ENCODE measurements at places on chromosomes 16 and 17.
A peak's percentile ranks its signal among the peaks of the same experiment; 100 is the strongest.

- no peak for DNase-seq
Measured at GRCh38 chr16:25177831-25178688, 38.7 kb upstream of the AQP8 start.

DNA sequence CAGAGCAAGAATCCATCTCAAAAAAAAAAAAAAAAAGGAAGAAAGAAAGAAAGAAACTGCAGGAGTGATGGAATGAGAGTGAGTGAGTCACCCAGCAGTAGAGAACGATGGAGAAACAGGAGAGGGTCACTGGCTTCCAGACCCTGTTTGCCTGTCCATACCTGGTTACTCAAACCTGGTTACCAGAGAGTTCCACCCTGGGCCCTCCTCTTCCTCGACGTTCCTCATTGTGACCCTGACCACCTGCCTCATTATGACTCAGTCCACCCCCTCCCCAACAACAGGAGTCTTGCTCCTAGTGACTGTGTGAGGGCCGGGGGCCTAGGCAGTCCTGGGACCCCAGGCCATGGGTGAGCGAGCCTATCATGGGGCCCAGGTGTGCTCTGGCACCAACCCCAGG, at the start of gene SPEM3:
SPEM3 (plus strand) TSS at position 301 of the 400 bp plus-strand sequence; CDS start at position 347, 46 bp downstream.
- DNase-seq, result no peak

DNA sequence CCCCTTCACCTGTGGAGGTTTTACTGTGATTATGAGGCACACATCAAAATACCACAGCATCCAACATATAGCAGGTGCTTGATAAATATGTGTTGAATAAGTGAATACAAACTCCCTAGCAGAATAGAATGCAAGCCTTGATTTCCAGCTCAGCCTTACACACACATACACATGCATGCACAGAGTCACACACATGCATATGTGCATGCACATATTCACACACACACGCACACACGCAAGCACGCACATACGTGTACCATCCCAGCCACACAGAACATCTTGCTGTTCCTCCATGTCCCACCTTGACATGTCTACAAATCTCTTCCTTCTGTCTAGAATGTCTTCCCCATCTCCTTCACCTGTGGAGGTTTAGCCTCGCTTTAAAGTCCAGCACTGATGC, 160.1 kb downstream of the GRIN2A start:
- DNase-seq, result no peak

- no peak for DNase-seq
Measured at GRCh38 chr16:28923652-28924398, 1.2 kb downstream of the RABEP2 start.

- DNase-seq, result no peak
Measured at GRCh38 chr16:86949116-86949515, 368.1 kb downstream of the C16orf95 start.

DNA sequence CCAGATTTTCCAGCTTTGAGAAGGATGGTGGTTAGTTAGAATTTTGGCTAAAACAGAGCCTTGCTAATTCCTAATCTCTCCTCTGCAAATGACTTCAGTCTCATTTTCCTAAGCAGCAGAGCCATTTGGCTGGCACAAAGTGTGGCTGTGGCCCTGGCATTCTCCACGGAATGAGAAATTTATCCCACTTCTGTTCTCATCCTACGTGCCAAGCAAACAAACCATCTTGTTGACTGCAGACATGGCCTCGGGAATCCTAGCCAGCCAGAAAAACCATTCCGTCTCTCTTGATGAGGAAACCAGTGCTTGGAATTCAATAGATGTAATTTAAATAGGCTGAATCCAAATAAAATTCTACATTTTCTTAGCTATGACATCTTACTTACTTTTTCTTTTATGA, 34.1 kb upstream of the ELAC2 start:
- DNase-seq, result no peak

GRCh38 chr16:59220011-59220410, 485.9 kb upstream of the GOT2 start:
- no peak for DNase-seq

DNA sequence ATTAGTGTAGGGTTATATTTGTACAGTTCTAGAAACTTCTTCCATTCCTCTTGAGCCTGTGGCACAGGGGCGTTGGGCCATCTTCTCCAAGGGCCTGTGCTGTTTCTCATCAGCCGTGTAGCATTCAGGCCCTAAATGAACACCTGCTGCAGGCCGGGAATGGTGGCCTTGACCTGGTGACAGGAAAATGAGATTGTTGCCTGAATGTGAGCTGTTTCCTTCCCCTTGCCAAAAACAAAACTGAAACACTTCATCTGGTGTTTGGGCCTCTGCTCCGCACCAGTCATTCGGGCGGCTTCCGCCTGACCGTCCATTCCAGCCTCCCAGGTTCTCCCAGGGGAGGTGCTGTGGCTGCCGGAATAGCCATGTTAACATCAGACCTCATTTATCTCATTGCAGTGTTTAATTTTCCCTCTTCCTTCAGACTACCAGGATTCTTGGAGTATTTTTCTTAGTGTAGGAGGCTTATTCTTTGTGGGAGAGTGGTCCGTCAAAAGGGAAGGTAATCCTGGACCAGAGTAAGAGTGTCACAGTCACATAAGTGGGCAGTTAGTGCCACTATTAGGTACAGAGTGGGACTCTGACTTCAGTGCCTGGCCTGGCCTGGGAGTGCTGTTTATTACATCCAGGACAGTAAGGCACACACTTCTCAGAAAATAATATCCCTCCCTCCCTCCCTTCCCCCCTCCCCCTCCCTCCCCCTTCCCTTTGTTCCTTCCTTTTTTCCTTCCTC, 61.9 kb downstream of the WWP2 start:
- peak; percentile 20 for DNase-seq

DNA sequence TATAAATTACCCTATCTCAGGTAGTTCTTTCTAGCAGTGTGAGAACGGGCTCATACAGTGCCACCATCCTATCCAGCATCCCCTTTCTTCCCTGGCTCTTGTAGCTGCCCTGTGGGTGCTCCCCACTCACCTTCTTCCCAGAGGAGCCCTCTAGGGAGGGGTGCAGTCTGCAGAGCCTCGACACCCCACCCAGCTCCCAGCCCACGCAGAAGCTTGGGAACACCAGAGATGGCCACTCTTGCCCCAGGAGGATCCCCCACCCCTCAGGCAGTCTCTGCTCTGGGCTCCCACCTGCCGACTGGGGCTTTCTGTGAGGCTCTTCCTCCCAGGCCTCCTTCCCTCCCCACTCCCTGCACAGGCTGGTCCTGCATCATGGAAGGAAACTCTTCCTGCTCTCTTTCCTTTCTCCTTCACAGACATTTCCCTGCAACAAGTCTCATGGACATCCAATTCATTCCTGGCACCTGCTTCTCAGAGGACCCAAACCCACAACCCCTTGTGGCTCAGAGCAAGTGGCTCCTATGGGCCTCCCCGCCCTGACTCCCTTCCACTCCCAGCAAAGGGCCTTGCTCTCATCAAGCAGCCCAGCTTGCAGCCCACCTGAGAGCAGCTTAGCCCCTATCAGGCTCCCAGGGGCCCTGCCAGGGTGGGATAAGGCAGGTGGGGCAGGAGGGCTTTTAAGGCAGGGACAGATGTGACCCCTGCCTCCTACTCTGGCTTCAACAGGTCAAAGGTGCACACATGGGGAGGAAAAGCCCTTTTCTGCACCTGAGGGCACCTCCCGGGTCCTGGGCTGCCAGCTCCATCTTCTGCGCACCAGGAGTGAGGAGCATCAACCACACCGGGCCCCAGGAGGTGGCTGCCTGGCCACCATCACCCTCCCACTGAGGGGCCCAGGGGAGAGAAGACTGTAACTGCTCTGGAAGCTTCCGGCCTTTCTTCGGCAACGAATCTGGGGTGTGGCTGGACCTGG, 263.8 kb upstream of the TNRC6C start:
- DNase-seq, result no peak

- DNase-seq, result peak; percentile 83
Measured at GRCh38 chr17:47188876-47189731, at the start of gene CDC27. TSS of gene CDC27 (minus strand) at chr17:47189295. CDS start at chr17:47189172, 123 bp downstream.

GRCh38 chr17:40218006-40218739, 931 bp upstream of the WIPF2 start:
- DNase-seq, result no peak

- peak; percentile 35 for DNase-seq
Measured at GRCh38 chr16:81522108-81522701, 77.6 kb downstream of the CMIP start.

- DNase-seq, result no peak
Measured at GRCh38 chr16:67766291-67766690, 40.1 kb downstream of the RANBP10 start.

GRCh38 chr16:56686758-56687157, 4.5 kb downstream of the MT1X start:
- DNase-seq, result no peak

GRCh38 chr16:8776129-8776584, 21.3 kb downstream of the TMEM186 start:
- no peak for DNase-seq

- no peak for DNase-seq
Measured at GRCh38 chr17:63822537-63822936, 4.7 kb upstream of the PSMC5 start.

- no peak for DNase-seq
Measured at GRCh38 chr16:79821911-79822310, 221.4 kb upstream of the MAF start.

DNA sequence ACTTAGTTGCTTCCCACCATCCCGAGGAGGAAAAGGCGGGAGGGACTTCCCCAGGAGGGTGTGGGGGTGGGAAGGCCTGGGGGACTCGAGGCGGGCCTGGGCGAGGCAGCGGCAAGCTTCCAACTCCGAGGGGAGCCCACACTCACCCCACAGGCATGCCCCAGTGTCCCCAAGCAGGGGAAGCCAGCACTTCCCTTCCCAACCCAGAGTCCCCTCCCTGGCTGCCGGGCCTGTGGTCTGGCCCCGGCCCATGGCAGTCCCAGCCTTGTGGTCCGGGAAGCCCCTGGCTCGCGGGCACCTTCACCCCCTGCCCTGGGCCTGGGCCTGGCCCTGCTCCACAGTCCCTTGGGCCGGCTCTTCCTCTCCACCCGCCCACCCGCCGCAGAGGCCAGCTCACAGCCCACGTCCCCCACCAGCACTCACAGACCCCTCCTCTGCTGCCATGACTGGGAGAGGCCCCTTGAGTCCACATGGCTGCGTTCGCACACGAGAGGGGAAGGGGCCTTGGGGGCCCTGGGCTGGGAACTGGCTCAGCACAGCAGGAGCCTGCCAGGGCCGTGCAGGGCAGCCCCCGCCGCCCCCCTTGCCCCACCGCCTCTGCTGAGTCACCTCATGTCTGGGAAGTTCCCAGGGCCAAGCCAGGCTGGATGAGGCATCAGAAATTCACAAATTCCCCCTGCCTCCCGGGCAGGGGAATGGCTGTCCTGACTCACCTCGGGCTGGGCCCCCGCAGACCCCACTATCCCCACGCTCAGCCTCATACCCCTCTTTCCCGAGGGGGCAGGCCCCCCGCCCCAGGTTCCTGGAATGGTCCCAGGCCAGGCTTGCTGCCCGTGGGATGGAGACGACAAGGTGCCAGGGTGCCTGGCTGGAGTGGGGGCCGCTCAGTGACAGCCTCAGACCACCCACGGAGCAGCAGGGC, 27.8 kb downstream of the BAHCC1 start:
- no peak for DNase-seq

DNA sequence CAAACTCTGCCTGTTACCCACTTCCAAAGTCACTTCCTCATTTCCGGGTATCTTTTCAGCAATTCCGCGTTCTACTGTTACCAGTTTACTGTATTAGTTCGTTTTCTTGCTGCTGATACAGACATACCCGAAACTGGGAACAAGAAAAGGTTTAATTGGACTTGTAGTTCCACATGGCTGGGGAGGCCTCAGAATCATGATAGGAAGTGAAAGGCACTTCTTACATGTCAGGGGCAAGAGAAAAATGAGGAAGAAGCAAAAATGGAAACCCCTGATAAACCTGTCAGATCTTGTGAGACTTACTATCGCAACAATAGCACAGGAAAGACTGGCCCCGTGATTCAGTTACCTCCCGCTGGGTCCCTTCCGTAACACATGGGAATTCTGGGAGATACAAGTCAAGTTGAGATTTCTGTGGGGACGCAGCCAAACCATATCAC, 30.9 kb downstream of the PAFAH1B1 start:
- DNase-seq, result no peak

GRCh38 chr17:27381007-27381501, 75.2 kb upstream of the KSR1 start:
- DNase-seq, result peak; percentile 67

GRCh38 chr16:57756424-57757325, 21.1 kb downstream of the KATNB1 start:
- DNase-seq, result no peak

- DNase-seq, result no peak
Measured at GRCh38 chr17:80738987-80739730, 194.5 kb downstream of the RPTOR start.

DNA sequence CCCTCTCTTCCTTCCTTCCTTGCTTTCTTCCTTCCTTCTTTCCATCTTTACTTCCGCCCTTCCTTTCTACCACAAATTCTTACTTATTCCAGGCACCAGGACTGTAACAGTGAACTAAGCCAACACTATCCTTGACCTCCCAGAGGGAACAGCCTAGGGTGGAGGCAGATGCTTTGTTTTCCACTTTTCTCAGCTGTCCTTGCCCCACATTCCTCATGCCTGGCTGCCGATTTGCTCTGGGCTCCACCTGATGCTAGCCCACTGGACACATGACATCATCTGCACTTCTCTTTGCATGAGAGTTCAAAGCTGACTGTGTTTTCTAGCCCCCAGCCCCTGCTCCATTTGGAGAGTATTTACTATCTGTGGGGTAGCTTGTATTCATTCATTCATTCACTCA, 283.0 kb downstream of the MAF start:
- DNase-seq, result no peak

GRCh38 chr16:20873331-20873730, 26.8 kb downstream of the DCUN1D3 start:
- no peak for DNase-seq

- no peak for DNase-seq
Measured at GRCh38 chr16:64974381-64974780, 147.5 kb downstream of the CDH11 start.

- DNase-seq, result no peak
Measured at GRCh38 chr17:20935740-20936139, 107.1 kb downstream of the USP22 start.

- DNase-seq, result no peak
Measured at GRCh38 chr16:72989579-72990551, 58.1 kb downstream of the ZFHX3 start.

All from frontal cortex (tissue), 4 donors.